ENCODE measurements at places on chromosomes 5 and 9.

DNA sequence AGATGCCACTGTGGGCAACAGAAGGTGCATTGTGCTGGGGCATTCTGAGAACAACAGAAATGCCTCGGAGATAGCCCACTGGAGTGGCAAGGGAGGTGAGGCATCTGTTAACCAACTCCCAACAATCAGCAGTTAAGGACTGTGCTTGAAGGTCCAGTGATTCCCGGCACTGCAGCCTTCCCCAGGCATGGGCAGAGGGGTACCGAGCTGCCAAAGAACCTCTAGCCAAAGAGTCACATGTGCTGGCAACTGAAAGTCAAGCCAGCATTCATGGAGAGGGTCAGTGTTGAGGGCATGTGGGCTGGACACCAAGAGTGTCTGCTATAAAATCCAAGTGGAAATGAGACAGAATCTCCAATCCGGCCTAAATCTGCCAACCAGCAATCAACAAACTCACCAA, 149.6 kb downstream of the ASTN2 start:
- no peak for DNase-seq

- no peak for DNase-seq
Observed at GRCh38 chr5:146699138-146699537, 179.4 kb downstream of the PPP2R2B start.

GRCh38 chr5:71883742-71884103, 164.6 kb downstream of the CARTPT start:
- DNase-seq, result no peak

- DNase-seq, result no peak
Observed at GRCh38 chr9:109418827-109419226, 79.3 kb downstream of the PTPN3 start.

- no peak for DNase-seq
Observed at GRCh38 chr9:19160085-19160484, 32.8 kb upstream of the PLIN2 start.

GRCh38 chr5:98193921-98194760, 579.3 kb upstream of the RGMB start:
- DNase-seq, result no peak

DNA sequence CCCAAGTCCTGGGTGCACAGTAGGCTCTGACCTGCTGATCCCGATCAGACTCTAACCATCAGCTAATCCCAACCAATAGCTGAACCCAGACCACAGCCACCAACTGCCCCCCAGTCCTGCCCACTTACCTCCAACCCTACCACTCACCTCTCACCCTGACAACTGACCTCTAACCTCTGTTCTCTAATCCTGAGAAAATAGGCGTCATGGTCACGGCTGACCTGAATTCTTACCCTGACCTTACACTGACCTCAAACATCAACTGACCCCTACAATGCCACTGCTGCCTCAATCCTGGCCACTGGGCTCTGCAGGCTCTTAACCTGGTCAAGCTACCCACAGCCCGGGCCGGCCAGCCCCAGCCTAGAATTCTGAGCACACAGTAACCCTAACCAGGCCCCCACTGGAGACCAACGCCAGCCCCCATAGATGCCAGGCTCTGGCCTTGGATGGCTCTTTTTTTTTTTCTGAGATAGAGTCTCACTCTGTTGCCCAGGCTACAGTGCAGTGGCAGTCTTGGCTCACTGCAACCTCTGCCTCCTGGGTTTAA, 63.8 kb upstream of the ASS1 start:
- DNase-seq, result no peak

- no peak for DNase-seq
Observed at GRCh38 chr9:86217076-86217755, 42.2 kb downstream of the C9orf153 start.

- DNase-seq, result no peak
Observed at GRCh38 chr9:19940811-19941535, 152.1 kb upstream of the SLC24A2 start.

DNA sequence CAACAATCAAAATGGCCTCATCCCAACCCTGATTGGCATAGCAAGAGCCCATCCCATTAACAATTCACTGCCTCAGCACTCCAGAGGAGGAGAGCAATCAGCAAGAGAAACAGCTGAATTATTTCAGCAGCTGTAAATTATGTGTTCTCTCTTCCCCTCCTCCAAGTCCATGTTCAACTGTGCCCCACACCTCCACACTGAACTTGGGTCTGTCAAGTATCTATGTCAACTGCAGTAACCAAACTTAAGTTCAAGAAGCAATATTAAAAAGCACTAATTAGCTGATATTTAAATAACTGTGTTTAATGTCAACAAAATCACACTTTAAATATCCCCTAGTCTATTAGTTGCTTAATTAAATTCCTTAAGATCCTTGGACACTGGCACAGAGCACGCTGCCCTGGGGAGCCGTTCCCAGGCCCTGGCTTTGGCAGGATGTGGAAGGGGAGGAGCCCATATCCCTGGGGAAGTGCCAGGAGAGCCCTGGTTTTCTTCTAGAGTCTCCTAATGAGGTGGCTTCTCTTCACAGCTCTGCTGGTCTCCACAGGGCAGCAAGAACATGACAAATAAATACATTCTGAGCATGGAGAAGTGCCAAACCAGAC, 50.6 kb downstream of the SIL1 start:
- peak; percentile 42 for DNase-seq

DNA sequence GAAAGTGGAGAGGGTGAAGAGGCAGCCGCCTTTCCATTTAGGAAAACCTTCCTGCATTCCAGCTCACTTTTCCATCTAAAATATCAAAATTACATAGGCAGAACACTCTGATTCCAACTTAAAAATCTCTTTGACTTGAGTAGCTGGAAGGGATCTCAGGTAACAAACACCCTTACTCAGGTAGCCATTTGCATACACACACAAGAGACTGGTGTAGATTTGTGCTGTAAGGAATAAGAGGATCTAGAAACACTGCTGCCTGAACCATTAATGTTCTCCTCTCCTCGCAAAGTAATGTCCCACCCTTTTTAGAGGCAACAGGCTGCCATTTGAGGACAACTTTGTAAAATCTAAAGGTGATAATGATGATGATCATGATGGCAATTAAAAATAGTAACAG, 53.5 kb downstream of the BNC2 start:
- DNase-seq, result no peak

DNA sequence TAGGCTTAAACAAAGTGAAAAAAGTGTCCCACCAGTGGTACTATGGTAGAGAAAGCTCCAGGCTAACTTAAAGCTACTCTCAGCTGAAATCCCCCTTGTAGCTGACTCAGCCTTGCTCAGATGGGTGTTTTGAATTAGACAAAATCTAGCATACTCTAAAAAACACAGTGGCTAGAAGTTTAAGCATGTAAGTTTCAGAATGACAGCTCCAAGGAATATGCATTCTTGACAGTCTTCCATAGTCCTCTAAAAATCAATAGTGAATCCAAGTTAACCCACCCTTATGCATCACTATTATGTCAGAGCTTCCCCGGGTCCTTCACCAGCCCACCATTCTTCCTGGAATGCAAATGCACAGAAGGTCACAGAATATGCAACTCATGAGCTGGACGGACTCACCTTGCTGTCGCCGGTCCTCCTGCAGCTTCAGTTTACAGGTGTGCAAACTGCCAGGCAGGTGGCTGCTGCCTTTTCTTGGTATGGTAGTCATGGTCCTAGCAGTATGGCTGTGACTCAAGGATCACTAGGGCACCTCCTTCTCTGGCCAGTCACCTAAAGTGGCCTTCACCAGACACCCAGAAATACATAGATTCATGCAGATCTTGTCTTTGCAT, 668 bp downstream of the RANBP3L start:
- no peak for DNase-seq

DNA sequence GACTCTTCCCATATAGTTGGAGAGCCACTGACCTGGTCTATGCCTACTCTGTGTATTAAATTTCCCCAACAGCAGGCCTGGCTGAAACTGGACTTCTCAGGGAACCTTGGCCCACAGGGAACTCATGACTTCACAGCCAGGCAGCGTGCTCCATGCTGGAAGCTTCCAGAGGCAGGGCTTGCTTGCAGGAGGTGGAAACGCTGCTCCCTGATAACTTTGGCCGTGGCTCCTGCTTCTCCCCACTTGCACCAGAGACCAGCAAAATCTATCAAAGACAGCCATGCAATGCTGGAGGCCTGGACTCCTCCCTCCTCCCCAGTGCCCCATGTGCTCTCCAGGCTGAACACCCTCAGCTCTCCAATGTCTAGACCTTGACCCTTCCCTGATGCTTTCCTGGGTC, 137.1 kb downstream of the GABBR2 start:
- no peak for DNase-seq

DNA sequence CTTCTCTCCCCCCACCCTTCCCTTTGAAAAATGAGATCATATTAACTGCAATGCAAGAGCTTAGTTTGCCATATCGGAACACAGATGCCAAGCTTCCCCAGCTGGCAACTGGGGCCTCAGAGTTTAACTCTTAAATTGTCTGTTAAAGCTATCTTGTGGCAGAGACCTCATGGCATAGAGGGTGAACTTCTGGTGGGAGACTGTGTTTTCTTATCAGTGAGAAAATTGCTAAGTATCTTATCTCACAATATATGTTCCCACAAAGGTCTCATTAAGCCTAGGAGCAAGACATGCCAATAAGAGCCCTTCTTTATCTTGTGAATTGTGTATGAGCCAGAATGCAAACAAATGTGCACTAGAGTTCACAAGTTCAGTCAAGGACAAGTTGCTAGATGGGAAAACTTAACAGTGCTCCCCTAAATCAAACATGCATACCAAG, 12.3 kb downstream of the NFIB start:
- DNase-seq, result no peak

- DNase-seq, result peak; percentile 31
Observed at GRCh38 chr5:51495672-51496071, 112.4 kb downstream of the ISL1 start.

- no peak for DNase-seq
Observed at GRCh38 chr9:82168585-82168984, 180.0 kb downstream of the SPATA31D1 start.

DNA sequence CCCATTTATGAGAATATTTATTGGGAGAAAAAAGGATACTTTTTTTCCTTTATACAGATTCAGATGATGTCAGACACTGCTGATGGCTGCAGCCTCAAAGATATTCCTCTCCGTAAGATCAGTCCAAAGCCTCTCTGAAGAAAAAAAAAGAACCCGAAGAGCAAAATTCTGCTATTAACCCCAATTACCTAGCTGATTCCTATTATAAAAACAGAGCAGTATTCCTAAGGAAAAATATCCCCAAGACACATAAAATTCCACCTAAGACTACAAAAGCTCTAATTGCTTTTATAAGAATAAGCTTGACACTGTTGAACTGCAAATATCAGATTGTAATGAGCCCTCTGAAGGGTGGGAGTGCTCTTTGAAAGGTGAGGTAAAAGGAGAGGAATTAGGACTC, 138.7 kb downstream of the CDH6 start:
- no peak for DNase-seq

GRCh38 chr5:6652025-6652424, 18.8 kb downstream of the SRD5A1 start:
- DNase-seq, result no peak

DNA sequence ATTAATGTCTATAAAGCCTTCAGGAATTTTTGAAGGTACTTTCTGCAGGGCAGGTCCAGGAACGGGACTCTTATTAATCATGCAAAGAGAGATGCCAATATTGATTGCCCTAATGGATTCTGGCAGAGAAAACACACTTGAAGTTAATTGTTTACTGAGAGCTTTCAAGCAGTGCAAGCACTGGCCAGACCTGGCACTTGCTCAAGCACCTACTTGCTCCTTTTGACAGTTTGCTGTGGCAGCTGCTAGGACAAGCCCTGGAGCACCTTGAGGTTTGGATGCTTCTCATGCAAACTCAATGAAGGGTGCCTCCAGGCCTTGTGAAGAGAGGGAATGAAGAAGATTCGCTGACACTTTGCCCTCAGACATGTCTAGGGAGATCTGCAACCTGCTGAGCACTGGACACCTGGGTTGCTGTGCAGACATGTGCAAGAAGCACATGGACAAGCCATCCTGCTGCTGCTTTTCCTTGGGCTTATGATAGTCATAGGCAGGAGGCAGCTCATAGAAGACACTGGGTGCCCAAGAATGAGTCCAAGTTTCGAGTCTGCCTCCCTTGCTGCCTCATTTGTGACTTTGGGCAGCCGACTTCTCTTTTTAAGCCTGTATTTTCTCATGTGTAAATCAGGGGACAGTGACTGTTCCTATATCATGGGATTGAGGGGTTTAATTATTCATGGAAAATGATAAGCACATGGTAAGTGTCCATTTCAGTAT, 88.8 kb upstream of the EQTN start:
- no peak for DNase-seq

DNA sequence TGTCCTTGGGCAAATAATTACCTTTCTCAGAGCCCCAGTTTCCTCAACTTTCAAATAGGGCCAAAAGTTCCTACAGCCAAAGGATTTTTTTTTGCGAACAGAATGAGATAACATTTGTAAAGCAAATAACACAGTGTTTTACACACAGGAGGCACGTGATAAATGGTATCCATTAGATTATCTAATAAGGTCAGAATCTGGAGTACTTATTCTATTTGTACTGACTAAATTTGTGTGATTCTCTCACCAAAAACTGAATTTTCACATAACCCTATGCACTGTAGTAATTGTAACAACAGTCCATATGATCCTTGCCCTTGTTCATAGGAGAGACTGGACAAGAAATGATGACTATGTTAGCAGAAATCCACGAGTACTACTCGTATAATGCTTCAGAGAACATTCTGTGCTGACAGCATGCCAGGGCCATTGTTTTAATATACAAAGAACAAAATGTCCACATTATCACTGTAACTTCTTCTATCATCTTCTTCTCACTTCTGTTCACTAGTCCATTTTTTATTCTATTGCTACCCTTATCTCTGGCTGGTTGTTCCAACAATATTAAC, 13.9 kb upstream of the FEM1C start:
- DNase-seq, result no peak

- no peak for DNase-seq
Observed at GRCh38 chr5:176836811-176837706, 26.7 kb downstream of the UNC5A start.

- DNase-seq, result no peak
Observed at GRCh38 chr9:81022177-81022576, 667.2 kb downstream of the TLE1 start.

- no peak for DNase-seq
Observed at GRCh38 chr5:143251190-143251589, 152.3 kb downstream of the NR3C1 start.

- DNase-seq, result no peak
Observed at GRCh38 chr9:110282018-110282738, 25.9 kb upstream of the TXN start.

DNA sequence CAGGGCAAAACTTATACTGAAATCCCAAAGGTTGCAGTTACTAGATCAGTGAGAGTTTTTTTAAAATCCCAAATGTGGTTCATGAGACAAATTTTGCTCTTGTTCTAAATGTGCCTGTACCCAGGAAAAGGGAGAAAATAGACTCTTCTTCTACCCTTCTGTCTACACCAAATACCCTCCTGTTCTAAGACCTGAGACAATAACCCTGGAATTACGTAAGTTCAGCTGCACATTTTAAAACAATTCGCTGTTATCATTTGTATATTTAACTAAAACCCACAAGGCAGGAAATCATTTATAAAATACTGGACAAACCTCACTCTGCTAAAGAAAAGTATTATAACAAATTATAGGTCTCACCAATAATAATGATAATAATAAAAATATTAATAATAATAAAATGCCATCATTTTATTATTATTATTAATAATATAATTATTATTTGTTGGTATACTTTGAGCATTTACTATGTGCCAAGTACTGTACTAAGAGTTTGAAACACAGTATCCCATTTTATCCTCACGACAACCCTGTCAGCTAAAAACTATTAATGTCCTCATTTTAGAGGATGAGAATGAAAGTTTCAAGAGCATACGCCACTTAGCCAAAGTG, 49.8 kb upstream of the AFAP1L1 start:
- DNase-seq, result no peak
